Neuronal stem cell (in vitro differentiated cells): ENCODE measurements at places on chromosomes 7 and 10.
A peak's percentile ranks its signal among the peaks of the same experiment; 100 is the strongest.

DNA sequence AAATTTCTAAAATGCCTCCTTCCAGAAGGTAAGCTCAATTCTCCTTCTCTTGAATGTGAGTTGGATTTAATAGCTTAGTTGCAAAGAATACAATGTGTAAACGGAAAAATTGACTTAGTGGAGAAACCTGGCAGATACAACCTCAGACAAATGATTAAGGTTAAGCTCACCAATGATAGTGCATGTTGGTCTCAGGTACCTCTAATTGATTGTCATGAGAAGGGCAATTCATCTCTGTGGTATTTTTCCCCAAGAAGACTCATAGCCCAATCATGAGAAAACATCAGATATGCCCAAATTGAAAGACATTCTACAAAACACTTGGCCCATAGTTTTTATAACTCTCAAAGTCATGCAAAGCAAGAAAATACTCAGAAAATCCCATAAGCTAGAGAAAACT, 36.2 kb upstream of the TMEM106B start:
- DNase-seq = no peak

GRCh38 chr10:102691285-102692066, 22.7 kb downstream of the ARL3 start:
- no peak for DNase-seq

DNA sequence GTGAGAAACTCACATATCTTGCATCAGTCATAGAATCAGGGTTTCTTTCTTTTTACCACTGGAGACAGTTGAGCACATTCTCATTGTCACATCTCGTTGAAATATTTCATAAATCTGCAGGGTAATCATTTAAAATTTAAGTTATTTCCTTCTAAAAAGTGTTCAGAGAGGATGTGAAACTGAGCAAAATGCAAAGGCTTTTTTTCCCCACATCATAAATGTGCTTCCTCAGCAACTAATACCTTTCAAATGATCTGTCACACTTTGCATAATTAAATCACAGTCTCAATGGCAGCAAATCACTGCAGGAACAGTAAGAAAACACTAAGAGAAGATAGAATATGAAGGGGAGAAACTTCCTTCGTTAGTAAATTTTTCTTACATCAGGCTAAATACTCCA, 187.5 kb downstream of the EVX1 start:
- DNase-seq = no peak

- DNase-seq = no peak
Observed at GRCh38 chr10:70054902-70055301, 2.3 kb downstream of the MACROH2A2 start.

GRCh38 chr10:113028456-113029440, 78.7 kb downstream of the TCF7L2 start:
- no peak for DNase-seq

DNA sequence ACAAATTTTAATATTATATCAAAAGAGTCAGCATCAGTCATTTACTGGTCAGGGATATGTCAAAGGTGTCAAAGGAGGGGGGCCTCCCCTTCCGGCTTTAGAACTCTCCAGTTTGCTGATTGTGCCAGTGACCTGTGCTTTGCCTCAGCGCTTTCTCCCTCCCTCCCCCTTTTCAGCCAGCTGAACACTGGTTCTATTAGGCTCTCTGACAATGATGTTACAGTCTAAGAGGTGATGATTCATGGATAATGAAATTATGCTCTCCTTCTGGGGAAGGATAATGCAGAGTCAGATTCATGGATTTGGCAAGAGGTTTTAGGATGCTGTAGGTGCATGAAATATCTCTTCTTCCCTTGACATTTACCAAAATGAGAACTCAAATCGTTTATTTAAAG, 6.1 kb downstream of the LRRTM3 start:
- no peak for DNase-seq

DNA sequence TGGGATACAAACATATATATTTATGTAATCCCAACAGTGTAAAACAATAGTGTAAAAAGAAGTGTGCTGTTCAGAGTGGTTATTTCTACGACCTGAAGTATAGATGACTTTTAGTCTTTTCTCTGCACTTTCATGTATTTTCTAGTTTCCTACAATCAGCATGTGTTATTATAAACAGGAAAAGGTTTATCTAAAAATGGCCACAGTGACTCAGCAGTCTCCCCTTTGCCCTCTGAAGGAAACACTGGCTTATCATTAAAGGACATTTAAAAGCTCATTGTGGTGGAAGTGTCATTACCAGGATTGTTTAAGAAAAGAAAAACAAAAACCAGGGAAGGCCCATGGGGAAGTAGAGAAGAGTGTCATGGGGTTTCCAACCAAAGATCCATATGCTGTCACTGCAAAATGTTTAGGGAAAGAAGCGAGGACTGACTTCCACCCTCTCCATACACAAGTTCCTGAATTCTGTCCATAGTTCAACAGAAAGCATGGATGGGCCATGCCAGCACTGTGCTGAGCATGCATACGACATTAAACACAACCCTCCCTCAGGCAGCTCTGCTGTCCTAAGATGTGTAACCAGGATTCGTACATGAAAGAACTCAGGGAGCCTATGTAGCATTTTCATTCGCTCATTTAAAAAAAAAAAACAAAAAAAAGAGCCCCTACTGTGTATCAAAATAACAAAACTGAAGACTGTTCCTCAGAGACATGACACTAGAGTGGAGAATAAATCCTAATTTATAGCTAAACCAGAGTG, 10.2 kb downstream of the CYREN start:
- DNase-seq = no peak

DNA sequence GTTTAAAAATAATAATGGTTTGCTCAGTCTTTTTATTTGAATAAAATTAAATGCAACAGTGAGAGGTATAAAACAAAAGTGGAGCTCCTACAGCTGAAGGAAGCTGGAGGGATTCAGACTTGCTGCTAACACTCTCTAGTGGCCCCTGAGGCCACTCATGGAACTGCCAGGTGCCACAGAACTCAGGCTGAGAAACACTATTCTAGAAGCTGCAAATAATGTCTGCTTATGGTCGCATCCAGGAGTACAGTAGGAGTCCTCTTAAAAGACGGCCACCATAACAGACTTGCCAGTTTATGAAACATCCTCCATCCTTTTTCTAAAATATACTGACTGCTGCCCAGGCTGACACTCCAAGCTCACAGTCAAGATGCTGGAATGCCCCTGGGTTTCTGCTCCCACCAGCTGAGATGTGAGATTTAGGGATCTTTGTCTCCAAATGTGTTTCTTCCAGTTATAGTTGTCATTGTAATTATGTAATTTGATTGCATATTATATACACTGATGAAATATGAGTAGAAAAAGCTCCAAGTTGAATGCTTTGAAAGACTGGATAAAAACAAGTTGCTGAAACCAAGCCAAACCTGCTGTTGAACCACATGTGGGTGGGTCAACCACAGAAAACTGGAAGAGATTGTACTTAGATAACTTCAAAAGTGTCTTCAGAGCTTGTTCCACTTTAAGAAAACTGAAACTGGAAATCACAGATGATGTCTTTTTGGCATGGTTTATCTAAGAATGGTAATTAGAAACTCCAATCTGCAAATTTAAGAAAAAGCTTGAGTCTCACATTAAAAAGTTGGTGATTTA, 213.7 kb upstream of the AOAH start:
- no peak for DNase-seq

- DNase-seq = no peak
Observed at GRCh38 chr7:104156842-104157277, 51.0 kb downstream of the ORC5 start.

GRCh38 chr10:96225119-96225518, 46.2 kb downstream of the BLNK start:
- DNase-seq = no peak

DNA sequence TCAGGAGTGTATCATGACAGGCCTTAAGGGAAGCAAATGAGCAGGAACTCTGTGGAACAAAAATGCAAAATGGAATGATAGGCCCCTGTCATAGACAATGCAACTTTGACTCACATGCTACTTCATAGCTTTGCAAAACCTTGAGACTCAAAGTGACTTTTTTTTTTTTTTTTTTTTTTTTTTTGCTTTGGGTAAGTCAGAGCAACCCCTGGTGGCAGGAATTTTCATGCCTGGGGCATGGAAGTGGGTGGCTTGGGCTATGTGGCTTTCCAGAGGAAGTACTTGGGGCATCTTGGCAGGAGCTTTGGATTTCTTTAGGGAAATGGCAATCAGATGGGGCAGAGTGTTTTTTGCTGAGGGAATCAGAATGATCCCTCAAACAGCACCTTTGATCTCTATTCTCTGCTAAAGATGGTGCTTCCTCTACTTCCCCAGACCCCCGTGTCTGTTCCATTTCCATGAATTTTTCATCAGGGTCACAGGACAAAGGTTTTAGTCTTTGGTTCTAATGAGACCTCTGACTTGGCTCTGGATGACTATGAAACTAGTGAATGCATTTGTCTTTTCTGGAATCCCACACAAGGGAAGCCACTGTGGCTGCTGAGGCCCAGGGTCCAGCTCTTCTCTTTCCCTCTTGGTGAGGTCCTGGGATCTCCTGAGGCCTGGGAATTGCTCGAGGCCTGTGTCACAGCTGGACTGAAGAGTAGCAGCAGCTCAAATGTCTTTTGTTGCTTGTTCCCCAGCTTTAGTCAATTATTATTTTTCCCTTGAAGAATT, 62.8 kb downstream of the TACC2 start:
- DNase-seq = peak; percentile 23

DNA sequence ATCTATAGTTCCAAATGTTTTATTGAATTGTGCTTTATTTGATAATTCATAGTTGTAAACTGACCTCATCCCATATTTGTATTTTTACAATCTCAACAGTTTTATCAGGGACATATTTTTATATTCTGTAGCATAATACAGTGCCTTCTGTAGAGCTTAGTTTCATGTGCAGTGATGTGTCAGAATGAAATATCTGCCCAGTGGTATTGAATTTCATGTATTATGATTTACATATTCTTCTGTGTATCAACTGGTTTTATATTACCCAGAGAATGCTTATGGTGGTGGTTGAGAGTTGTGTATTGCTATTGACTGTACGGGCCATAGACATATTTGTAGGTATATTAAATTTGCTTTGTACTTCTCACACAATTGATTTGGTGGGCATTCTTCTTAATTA, 89.9 kb downstream of the KAT6B start:
- no peak for DNase-seq

DNA sequence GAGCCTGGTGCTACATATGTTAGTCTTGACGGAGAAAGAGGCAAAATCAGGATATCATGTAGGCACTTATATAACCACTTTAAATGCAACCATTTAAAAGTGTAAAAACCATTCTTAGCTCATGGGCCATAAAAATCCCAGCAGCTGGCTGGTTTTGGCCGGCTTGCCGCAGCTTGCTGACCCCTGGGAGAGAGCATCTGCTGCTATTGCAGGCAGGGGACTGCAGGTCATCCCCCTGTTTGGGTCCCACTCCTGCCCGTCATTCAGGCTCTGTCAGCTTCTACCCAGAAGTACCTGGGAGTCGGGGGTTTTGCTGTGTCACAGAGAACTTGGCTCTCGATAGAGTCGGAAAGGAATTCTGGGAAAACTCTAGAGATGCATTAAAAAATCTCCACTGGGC, 187.4 kb downstream of the CUX1 start:
- DNase-seq = no peak

GRCh38 chr7:14270099-14270498, 280.6 kb upstream of the ETV1 start:
- no peak for DNase-seq

DNA sequence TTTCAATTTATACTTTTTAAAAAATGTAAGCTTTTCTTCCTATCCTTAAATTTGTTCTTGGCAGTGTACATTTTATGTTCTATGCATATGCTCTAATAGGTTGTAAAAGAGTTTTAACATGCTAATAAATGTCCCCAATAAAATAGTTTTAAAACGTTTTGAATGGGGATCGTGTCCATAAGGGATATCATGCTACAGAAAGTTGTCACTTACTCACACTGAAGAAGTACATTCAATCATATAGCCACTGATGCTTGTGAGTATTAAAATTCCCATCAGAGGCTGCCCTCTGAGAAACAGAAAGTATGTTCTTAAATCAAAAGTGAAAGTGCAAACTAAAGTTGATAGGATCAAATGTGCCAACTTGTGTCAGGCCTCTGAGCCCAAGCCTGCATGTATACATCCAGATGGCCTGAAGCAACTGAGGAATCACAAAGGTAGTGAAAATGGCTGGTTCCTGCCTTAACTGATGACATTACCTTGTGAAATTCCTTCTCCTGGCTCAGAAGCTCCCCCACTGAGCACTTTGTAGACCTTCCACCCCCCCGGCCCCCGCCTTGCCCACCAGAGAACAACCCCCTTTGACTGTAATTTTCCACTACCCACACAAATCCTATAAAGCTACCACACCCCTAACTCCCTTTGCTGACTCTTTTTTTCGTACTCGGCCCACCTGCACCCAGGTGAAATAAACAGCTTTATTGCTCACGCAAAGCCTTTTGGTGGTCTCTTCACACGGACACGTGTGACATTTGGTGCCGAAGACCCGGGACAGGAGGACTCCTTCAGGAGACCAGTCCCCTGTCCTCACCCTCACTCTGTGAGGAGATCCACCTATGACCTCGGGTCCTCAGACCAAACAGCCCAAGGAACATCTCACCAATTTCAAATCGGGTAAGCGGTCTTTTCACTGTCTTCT, 877 bp upstream of the NOD1 start:
- DNase-seq = no peak

GRCh38 chr7:85685901-85686300, 499.0 kb upstream of the SEMA3D start:
- no peak for DNase-seq

DNA sequence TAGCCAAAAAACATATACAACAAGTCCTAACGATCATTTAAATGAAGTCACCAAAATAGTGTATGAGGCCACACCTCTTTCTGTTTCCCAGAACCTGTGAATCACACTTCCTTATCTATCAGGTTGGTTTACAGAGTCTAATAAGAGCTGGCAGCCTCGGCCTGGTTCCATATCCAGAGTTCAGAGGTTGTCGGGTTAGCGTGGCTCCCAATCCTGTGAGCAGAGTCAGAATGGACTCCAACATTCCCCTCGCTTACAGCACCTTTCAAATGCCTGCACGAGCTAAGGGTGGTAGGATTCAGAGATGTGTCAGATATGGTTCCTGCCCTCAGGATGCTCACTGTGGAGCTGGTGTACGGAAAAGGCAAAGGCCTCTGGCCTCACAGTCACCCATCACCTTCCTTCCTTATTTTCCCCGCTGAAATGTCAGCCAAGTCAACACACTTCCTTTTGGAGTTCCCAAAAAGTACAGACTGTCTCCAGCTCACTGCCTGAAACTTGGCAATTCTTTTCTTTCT, 6.0 kb downstream of the IL15RA start:
- DNase-seq = no peak

GRCh38 chr10:80443531-80443974, 10.6 kb upstream of the TSPAN14 start:
- no peak for DNase-seq

DNA sequence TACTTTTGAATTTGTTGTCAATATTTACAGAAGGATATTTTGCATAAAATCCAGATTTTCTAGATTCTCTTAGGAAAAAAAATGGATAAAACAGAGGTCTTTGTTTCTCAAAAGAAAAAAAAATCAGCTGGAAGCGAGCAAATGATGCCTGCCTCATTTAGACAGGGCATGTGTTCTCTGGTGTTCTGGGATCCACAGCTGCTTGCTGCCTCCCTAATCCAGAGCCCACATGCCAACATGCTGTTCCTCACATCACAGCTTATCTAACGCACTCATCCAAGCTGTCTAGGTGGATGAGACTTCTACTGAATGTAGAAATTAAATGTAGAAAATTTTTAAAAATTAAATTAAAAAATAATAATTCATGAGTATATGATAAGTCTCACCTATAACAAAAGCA, 630.1 kb downstream of the SORCS1 start:
- DNase-seq = no peak

- DNase-seq = no peak
Observed at GRCh38 chr7:14836006-14836405, 66.5 kb downstream of the DGKB start.

GRCh38 chr7:142608630-142609428, 140.4 kb upstream of the PRSS1 start:
- DNase-seq = no peak
